ENCODE measurements at places on chromosomes 5 and 9.
A peak's percentile ranks its signal among the peaks of the same experiment; 100 is the strongest.

DNA sequence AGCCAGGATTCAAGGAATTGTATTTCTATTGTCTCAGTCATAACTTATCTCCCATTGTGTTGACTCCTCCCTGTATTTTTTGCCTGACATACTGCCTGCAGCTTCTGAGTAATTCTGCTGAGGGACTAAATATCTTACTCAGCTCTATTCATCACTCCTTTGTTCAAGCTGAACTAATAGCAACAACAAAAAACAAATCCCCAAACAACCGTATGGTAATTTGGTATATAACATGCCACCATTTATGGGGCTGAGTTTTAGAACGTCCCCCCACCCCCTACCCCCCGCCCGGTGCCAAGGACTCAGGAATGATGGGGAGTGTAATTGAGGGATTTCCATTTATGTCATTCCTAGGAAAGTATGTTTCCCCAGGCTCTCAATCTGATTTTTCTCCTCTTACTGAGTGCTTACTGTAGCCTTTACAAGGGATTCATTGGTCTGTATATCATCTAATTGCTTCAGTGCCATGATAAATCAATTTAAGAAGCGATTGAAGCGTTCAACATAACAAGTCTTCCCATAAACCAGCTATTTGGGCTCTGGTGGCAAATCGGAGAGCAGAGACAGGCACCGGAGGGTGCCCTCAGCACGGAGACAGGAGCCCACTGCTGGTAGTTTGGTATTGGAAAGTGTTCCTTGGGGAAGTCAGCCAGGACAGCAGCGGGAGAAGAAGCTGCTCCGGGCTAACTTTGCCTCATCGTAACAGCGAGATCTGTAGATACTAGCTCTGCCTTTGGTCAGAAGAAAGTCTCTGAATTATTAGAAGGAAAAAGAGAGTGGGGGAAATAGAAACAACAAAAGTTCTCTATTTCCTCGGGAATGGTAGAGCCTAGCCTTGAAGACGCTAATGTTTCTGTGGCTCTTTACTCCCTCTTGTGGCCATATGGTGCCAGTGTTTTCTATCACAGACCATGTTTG is 40.7 kb upstream of the HSD17B4 start:
- peak; percentile 65 for DNase-seq

DNA sequence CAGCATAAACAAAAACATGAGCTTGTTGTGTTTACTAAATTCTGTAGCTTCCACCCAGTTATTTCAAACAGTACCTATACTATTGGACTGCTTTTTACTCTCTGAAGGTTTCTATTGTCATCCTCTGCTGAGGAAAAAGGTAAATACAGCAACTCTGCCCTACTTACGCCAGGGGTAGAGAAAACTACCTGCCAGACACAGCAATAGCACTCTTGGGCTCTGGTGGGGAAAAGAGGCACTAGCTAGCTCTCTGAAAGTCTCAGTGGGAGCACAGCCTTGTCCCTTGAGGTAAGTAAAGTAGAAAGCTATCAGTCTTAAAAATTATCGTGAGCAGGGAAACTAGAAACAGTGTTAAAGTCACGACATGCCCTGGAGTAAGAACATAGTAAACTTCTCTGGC is 3.7 kb downstream of the HCN1 start:
- no peak for DNase-seq

- DNase-seq: no peak
Observed at GRCh38 chr5:26763215-26763614, 275.2 kb downstream of the CDH9 start.

- peak; percentile 27 for DNase-seq
Observed at GRCh38 chr9:75891277-75891741, 836 bp downstream of the PCSK5 start.

- DNase-seq: no peak
Observed at GRCh38 chr5:159182691-159183090, 26.7 kb downstream of the RNF145 start.

- DNase-seq: no peak
Observed at GRCh38 chr9:137750566-137750965, 127.0 kb upstream of the CACNA1B start.
